ENCODE measurements at places on chromosomes 5 and 9.

- DNase-seq, result no peak
These were observed 61.0 kb upstream of the C5orf58 start for GRCh38 chr5:170171811-170172210.

DNA sequence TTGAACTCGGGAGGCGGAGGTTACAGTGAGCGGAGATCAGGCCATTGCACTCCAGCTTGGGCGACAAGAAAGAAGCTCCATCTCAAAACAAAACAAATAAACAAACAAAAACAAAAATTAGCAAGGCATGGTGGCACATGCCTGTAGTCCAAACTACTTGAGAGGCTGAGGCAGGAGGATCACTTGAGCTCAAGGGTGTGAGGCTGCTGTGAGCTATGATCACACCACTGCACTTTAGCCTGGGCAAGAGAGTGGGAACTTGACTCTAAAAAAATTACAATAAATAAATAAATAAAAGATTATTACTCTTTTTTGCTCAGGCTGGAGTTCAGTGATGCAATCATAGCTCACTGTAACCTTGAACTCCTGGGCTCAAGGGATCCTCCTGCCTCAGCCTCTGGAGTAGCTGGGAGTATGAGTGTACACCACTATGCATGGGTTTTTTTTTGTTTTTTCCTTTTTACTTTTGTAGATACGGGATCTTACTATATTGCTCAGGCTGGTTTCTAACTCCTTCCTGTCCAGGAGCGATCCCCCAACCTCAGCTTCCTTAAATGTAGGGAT lies 9.0 kb upstream of the DCP2 start:
- no peak for DNase-seq

- DNase-seq, result no peak
These were observed 132.7 kb downstream of the MPDZ start for GRCh38 chr9:13146840-13147239.

GRCh38 chr9:2341126-2341525 lies 280.5 kb upstream of the VLDLR start:
- no peak for DNase-seq

DNA sequence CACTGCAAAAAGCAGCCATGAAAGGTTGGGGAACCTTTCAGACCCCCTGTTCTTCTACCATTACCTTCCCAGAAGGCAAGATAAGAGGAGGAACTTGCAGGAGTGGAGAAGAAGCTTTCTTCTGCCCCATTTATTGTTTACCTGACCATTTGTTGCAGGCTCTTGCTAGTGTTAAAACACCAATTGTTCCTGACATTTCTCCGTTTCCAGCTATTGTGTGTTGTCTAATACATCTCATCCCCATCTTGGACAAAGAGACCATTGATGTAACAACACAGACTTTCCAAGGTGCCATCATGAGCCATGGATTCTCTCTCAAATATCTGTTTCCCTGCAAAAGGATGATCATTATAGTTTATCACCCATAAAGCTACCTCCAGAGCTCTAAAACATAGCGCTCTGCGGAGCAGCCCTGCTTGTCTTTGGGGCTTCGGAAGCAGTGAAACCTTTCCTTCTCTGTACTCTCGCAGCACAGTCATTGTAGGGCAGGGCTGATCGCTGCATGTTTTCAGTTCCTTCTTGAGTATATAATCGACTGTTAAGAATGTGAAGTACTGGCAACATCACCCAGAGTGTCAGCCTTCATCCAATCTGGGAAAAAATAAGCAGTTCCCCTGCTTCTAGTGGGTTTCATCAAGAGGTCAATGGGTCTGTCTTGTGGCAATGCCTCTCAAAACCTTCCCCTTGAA lies 680.0 kb downstream of the SEMA5A start:
- no peak for DNase-seq

GRCh38 chr5:55063220-55063863 lies 39.1 kb upstream of the GZMA start:
- no peak for DNase-seq

DNA sequence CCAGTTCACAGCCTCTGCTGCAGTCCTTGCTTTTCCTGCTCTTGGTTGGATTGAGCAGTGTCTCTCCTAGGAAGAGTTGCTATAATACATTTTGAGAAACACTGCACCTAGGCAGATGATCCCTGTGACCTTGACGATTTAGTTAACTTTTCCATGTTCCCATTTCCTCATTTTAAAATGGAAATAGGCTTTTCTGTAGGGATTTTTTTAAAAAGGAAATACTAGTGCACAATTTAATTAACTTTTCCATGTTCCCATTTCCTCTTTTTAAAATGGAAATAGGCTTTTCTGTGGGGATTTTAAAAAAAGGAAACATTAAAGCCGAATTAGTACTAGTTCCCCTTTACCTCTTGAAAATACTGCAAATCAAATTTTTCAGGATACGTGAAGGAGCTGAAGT lies 4.7 kb downstream of the ATP6V0E1 start:
- DNase-seq, result no peak

DNA sequence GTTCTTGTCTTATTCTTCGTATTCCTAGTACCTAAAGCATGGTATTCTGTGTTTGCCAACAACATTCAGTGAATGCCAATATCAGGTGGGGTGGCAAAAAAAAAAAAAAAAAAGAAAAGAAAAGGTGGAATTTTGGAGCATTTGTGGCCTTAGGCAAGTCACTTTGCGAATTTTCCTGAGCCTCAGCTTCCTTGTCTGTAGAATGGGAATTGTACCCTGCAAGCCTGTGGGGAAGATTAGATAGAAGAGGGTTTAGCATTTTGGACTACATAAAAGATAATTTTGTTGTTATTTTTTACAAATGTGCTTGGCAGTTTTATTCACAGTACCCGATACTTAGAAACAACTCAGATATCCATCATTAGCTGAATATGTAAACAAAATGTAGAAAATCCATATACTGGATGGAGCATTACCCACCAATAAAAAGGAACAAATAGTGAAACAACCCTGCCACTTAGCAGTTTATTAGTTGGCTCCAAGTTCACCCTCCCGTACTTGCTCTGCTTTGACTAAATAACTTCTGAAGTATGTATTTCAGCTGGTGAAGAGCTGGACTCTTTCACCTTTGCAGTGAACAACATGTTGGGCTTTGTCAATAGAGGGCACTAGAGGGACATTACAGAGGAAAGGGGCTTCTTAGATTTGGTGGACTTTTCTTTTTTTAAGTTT lies 13.6 kb downstream of the UBE2D2 start:
- peak; percentile 45 for DNase-seq

- no peak for DNase-seq
These were observed 102.6 kb upstream of the COL5A1 start for GRCh38 chr9:134538856-134539566.

- no peak for DNase-seq
These were observed 460.4 kb upstream of the RORB start for GRCh38 chr9:74036549-74037231.

DNA sequence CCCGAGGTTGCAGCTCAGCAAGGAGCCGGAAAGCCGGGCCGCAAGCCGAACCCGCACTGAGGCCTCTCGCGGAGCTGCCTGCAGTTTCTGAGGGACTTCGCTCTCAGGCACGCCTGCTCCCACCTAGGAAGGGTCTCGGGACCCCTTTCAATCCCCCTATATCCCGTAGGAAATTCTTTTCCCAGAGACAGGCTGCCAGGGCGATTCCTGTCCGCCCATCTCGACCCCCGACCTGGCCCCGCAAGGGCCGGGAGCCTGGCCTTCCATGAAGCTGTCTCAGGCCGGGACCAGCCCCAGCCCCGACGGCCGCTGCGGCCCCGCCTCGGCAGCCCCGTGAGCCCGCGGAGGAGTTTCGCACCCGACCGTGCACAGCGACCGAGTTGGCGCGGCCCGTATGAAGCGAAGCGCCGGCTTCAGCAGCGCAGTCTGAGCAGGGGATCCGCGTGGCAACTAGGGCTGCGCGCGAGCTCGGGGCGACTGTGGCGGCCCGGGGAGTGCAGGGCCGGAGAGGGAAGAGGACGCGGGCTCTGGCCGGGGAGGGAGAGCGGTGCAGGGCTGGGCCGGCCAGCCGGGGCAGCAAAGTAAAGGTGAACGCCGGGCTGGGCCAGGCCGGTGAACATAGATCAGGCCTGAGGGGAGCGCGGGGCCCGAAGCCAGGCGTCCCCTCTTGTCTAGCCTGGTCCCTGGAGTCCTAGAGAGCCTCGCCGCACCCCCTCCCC lies 977 bp upstream of the PRDM12 start:
- DNase-seq, result no peak

GRCh38 chr5:110063640-110064602 lies 374.2 kb downstream of the MAN2A1 start:
- no peak for DNase-seq

GRCh38 chr9:92384375-92384774 lies 20.0 kb downstream of the OGN start:
- no peak for DNase-seq

DNA sequence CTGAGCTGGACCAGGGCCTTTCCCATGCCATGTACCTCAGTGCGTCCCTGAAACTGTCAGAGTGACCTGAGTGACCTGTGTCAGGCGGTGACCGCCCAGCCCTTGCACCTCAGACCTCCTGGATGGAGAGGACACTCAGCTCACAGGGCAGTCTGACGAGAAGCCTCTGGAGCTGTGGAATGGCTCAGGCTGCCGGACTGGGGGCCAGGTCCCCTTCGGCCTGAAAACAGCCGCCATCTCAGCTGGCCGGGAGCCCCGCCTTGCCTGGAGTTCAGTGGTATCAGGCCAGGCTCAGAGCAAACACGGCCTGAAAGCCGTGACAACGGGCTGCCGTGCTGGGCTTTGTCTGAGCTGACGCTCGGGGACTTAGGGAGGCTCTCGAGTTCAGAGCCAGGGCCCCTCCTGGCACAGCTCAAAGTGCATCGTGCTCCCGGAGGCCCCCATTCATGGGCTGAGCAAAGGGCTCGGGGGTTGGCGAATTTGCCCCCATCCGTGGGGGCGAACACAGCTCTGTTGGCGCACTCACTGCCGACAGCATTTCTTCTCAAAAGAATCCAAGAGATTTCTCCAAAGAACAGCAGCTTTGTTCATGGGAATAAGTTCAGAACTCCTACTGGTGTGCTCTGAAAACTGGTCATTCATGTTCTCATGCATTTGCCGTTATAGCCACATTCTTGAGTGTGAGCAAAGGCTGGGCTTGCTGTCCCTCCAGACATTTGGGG lies 8.4 kb upstream of the SLC9A3 start:
- no peak for DNase-seq

DNA sequence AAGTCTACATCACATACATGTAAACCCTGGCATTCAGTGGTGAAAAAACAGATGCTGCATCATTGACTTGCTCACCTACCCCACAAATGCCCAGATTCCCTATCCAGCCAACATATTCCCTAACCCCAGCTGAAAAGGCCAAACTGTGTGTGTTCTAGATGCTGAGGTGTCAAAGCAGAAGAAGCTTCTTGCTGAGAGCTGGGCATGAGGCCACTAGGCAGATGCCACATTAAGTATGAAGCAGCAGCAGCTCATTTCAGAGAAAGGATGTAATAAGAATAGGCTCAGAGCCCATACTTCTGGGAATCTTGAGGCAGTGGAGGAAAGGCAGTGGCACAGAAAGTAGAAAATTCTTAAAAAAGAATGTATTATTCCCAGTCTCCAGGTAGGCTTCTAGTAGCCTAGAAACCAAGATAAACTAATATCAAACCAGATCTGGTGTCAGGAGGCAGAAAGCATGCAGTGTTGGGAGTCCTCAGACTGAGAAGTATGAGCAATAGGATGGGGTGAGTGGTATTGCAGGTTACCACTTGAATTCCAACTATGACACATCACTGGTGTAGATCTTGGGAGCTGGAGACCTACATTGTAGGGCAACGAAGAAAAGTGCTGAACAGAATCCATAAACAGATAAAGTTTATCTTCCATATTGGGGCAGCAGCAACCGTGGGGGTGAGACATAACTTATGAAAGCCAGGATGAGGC lies 71.9 kb upstream of the GRHPR start:
- no peak for DNase-seq

- no peak for DNase-seq
These were observed 39.7 kb downstream of the PCSK5 start for GRCh38 chr9:75930190-75930589.

- DNase-seq, result no peak
These were observed 59.7 kb downstream of the CARTPT start for GRCh38 chr5:71778678-71779276.

GRCh38 chr9:33880211-33881089 lies 63.5 kb downstream of the UBE2R2 start:
- no peak for DNase-seq

DNA sequence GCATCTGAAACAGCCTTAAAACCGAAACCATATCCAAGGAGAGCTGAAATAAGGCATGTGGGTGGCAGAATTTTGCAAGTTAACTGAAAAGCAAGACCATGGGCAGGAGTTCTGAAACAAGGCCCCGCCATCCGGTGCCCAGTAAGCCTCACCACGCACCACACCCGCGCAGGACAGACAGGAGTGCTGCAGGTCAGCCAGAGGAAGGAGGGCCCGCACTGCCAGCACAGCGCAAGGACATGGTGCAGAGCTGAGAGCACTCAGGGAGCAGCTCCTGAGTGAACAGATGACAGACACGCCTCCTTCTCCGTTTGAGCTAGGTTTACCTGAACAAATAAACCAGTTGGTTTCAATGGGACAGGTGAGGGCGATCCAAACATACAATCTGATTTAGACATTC lies 16.5 kb upstream of the ISCA1 start:
- DNase-seq, result no peak

DNA sequence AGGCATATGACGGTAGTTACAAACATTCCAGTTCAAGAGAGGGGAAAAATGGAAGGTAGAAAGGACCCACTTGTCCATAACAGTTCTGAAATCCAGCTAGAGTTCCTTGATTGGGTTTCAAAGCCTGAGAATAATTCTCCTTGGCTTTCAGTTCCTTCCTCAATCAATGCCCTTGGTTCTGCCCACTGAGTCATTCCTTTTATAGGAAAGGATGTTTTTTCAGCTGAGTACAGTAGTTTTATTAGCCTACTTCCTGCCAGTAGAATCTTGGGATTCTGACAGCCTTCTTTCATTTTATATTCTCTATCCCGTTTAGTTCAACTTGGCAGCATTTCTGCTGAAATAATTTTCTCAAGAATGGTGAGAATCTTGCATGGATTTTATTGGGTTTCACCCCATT lies 386.9 kb upstream of the SMC2 start:
- no peak for DNase-seq

DNA sequence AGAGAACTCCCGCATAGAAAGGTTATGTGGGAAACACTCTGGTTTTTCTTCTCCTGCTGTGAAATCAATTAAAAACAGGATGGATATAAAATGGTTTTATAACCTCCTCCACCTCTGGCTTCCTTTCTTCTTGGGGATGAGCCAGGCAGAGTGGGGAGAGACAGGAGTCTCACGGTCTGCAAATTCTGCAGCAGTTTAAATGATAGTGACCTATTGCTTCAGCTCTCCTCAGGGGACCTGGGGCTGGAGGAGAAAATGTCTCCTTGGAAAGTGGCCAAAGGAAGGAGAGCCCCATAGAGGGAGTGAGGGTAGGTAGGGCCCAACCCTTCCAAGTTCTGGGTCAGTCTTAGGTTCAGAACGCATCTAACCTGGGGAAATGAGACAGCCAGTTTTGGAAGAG lies 118.8 kb downstream of the MTX3 start:
- DNase-seq, result no peak

- no peak for DNase-seq
These were observed 176.4 kb upstream of the PLPPR1 start for GRCh38 chr9:100852088-100852487.

GRCh38 chr5:11323761-11324160 lies 562.7 kb upstream of the DAP start:
- DNase-seq, result no peak
